ENCODE measurements at places on chromosomes 1 and 21.

DNA sequence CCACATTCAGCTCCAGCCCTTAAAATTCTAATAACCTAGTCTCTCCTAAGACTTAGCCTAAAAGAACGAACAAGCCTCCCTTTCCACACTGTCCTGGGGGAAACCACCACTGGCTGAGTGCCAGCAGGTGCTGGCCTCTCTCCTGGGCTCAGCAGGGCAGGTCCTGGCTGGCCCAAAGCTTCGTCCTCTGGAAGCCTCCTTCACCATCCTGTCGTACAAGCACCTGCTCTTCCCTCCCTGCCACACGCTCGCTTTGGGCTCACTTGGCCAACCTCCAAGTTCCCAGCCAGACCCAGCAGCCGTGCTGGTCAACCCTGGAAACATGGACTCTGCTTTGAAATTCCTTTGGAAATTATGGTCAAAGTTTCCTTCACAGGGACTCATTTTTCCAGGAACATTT is 58.2 kb upstream of the SLC25A33 start:
- no peak for DNase-seq

- DNase-seq = no peak
Measured at GRCh38 chr1:108617724-108618056, 43.2 kb downstream of the HENMT1 start.

- DNase-seq = no peak
Measured at GRCh38 chr1:236065509-236066005, 667 bp upstream of the NID1 start.

GRCh38 chr21:39579734-39580332 is 32.9 kb upstream of the B3GALT5 start:
- DNase-seq = no peak

GRCh38 chr1:1371746-1372711 is 3.0 kb downstream of the AURKAIP1 start:
- peak; percentile 77 for DNase-seq

- DNase-seq = no peak
Measured at GRCh38 chr1:178066296-178066907, 27.5 kb upstream of the RASAL2 start.

- DNase-seq = no peak
Measured at GRCh38 chr1:21266119-21266774, 24.0 kb downstream of the ECE1 start.

DNA sequence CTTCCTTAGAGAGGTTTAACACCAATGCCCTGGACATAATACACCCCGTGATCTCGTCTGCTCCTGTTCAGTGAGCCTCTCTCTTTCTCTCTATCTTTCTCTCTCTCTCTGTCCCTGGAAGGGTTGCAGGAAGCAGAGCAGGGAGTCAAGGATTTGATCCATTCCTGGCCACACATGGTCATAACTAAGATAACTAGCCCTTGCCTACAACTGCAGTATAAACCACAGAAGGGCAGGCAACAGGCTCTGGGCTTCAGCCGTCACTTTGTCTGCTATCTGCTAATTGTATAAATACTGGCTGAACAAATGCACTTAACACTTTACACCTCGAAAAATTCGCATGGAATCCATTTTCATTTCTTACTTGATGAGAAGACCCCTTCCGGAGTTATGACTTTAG is 357.5 kb upstream of the RUNX1 start:
- DNase-seq = no peak

- peak; percentile 46 for DNase-seq
Measured at GRCh38 chr21:16420031-16420724, 690.4 kb downstream of the USP25 start.

DNA sequence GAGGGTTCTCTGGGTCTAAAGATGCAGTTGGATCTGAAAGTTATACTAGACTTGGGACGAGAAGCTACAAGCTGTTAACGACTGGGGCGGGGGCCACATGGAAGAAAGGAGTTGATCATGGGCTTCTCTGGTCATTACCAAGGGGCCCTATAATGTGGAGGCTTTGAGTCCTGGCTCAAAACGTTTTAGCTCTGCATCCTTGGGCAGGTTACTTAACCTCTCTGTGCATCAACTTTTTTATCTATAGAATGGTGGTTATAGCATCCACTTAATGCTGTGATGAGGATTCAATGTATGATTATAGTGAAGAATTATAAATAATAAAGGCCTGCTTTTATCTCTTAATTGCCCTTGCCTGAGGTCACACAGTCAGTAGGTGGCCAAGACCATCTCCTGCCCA is 53.1 kb downstream of the UBIAD1 start:
- DNase-seq = no peak

DNA sequence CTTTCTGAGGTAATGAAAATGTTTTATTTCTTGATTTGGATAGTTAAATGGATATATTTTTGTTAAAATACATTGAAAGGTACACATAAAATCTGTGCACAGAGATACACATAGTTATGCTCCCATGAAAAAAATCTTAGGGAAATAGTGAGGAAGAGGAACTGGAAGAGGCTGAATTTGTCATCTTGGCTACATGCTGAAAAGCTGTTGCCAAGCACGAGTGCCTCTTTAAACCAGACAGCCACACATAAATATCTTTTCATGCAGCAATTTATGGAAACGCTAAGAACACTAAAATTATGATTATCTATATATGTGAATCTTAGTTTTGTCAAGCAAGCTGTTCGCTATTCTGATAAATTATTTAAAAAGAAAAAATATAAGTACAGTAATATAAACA is 12.8 kb upstream of the ADAR start:
- DNase-seq = no peak

DNA sequence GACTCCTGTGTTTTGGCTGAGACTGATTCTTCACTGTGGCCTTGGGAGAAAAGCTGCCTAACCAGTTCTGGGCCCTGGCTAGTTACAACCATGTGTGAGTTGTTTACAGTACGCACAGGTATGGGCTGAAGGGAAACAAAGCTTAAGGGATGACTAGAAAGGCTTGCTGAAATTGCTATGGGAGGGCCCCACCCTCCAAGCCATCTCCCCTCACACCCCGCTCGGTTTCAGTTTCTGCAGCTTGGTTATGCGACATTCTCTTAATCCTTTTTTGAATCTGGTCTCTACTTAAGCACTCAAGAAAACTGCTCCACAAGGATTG is 43.1 kb downstream of the PBX1 start:
- DNase-seq = peak; percentile 45

- no peak for DNase-seq
Measured at GRCh38 chr1:157497284-157497683, 55.0 kb downstream of the FCRL5 start.

GRCh38 chr1:32151319-32151787 is 28.1 kb upstream of the TXLNA start:
- peak; percentile 12 for DNase-seq

DNA sequence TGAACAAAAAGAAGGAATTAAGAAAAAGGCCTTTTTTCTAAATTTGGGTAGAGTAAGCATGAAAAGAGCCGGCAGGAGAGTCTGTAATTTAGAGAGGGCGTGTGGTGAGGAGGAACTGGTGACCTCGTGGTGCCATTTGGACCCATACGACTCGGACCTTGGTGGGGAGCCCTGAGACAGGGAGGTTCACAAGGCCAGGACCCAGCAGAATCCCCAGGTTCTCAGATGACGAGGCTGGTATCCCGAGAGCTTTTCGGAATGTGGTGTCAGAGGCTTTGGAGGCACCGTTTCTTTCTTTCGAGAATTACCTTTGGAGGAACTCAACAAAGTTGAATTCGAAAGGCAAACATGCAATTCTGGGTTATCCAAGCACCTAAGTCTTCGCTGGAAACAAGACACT is 34.8 kb downstream of the CLIC6 start:
- no peak for DNase-seq

GRCh38 chr21:33881689-33882440 is 33.7 kb downstream of the ATP5PO start:
- no peak for DNase-seq

- DNase-seq = no peak
Measured at GRCh38 chr1:66374148-66374547, 159.8 kb upstream of the SGIP1 start.

DNA sequence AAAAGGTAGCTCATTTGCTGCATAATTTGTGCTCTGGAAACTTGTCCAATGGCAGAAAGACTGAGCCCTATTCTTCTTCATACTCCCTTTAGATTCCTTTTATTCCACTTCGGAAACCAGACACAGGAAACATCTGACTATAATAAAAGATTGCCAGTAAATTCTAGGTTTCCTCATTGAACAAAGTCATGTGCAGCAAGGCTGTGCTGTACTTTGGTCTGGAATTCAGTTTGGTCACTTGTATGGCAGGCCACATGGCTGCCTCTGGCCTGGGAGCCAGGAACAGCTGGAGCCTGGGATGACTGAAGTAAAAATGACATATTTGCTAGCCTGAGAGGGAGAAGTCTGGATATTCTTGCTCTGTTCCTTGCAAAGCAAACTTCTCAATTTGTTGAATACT is 79.6 kb downstream of the ST3GAL3 start:
- no peak for DNase-seq

GRCh38 chr1:28256197-28256827 is 3.0 kb upstream of the SESN2 start:
- no peak for DNase-seq

DNA sequence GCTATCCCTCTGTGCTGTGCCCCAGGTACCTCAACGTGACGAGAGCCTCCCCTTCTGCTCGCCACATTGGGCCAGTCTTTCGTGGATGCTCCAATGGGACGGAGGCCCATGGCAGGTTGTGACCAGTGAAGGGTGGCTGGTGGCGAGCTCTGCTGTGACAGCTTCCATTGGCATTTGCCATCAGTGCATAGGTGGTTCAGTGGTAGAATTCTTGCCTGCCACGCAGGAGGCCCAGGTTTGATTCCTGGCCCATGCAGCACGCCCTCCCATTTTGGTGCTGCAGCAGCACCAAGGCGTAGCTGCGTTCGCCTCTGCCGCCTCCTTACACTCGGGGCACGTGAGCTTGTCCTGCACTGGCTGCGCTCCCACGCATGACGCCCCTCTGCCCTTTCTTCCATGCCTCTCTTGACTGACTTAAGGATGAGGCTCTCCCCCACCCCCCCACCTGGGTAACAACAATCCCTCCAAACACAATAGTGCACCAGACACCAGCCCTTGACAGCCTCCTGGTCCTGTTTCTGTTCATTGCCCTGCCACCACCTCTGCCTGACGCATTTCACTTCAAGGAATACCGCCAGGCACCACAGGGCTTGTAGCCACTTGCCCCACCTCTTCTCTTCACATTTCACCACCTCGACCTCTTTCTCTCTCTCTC is 24.7 kb upstream of the FCGR2A start:
- no peak for DNase-seq

DNA sequence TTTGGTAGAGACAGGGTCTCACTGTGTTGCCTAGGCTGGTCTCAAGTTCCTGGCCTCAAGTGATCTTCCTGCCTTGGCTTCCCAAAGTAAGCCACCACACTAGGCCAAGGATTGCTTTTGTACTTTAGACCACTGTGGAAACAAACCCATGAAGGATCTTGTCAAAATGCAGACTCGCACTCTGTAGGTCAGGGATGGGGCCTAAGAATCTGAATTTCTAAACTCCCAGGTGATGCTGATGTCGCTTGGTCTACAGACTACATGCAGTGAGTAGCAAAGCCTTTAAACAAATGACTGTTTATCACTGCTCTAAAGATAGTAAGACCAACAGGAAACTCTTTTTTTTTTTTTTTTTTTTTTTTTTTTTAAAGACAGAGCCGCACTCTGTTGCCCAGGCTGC is 54.1 kb upstream of the MUTYH start:
- no peak for DNase-seq

GRCh38 chr1:11610629-11611180 is 43.5 kb downstream of the FBXO2 start:
- DNase-seq = no peak

DNA sequence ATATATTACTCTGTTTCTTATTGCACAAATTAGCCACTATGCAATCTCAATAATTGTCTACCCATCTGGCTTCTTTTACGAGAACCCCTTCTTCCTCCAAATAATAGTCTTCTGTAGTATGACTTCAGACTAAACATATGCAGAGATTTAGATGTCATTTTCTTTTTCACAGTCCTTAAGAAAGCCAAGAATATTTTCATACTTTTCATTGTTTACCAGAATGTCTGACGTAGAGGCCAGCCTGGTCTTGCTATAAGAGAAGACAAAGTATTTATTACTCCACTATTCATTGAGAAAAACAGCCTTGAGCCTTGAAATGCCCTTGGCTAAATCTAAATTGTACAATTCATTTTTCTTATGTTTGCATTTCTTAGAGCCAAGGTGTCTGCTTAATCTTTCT is 714.9 kb upstream of the CXADR start:
- DNase-seq = no peak

GRCh38 chr1:114164840-114165543 is 11.3 kb upstream of the SYT6 start:
- DNase-seq = no peak

DNA sequence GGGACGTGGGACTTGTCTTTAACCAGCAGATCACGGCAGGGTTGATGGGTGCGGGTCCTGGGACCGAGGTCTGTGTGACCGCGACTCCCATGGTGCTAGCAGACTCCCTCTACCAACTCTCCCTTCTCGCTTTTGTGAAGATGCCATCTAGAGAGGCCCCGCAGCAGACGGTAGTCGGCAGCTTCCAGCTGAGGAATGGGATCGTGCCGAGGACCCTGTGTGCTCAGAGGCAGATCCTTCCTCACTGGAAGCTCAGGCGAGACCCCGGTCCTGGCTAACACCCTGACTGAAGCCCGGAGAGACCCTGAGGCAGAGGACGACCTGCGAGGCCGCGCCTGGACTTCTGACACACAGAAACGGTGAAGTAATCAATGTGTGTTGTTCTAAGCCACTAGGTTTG is 12.5 kb upstream of the SPATC1L start:
- DNase-seq = no peak

- DNase-seq = no peak
Measured at GRCh38 chr1:33682371-33682770, 181.5 kb upstream of the HMGB4 start.

DNA sequence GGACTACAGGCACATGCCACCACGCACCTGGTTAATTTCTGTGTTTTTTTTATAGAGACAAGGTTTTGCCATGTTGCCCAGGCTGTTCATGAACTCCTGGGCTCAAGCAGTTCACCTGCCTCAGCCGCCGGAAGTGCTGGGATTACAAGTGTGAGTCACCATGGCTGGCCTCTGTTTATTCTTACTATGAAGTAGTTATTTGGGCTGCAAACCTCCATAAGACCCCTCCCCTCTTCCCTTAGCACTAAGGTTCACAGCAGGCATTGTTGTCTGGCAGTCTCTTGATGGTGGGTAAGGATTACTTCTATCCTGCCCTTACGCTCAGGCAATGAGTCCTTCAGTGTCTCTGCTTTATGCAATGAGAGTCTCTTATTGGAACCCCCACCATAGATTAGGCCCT is 51.8 kb downstream of the ANGPTL1 start:
- DNase-seq = no peak

DNA sequence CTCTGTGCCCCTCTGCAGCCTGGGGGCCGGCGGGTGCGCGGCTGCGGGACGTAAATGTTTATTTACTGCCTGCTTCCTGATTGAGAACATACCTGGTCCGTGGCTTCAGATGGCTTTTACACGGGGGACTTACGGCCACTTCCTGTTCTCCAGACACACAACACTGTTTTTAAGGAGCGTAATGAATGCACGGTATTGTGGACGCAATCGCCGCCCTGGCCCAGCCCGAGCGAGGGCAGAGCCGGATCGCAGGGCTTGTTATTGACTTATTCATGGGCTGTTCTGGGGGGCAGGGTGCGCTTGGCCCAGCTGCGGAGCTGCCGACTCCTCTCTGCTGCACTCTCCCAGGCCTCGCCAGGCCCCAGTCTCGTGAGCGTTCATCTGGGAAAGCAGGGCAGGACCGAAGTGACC is 52.8 kb upstream of the ACTRT2 start:
- peak; percentile 72 for DNase-seq
